ENCODE measurements at places on chromosomes 1 and 21.

DNA sequence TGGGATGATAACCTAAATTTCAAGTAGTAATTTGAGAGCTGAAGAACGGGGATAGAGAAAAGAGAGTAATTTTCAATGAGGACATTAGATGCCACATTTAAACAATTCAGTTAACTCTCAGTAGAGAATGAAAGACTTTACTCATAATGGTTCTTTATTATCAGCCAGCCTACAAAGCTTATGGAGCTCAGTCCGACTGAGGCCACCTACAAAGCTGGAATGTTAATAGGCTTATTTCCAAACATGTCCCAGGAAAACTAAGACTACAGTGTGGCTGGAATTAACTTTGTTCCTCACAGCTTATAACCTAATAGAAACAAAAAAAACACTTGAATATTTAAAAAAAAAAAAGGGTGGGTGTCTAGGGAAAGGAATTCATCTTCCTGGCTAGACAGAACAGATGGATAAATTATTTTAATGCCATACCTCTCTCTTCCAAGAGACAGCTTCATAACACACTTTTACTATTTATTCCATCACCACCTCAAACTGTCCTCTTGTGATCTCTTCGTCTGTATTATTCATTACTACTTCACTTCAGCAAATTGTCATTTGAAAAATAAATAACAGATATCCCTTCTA lies 9.8 kb downstream of the SLC19A2 start:
- no peak for DNase-seq

GRCh38 chr1:206039046-206039973 lies 13.7 kb upstream of the RHEX start:
- DNase-seq: no peak

- no peak for DNase-seq
Measured at GRCh38 chr1:20956272-20956671, 169.2 kb upstream of the HP1BP3 start.

DNA sequence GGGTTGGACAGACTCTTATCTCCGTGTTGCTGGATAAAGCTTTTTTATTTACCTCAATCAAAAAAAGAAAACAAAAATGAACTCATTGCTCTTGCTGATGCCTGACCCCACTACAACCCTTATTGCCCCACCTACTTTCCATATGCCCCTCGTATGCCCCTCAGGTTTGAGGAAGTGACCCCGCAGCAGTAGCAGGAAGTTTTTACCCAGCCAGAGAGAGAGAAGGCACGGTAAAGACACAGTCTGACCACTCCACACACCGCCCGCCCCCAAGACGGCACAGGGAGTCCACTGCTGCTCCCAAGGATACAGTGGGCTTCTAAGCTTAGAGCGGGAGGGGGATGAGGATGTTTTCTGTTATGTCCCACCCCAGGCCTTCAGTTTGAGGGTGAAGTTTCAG lies 9.8 kb downstream of the PLEKHO1 start:
- DNase-seq: no peak

DNA sequence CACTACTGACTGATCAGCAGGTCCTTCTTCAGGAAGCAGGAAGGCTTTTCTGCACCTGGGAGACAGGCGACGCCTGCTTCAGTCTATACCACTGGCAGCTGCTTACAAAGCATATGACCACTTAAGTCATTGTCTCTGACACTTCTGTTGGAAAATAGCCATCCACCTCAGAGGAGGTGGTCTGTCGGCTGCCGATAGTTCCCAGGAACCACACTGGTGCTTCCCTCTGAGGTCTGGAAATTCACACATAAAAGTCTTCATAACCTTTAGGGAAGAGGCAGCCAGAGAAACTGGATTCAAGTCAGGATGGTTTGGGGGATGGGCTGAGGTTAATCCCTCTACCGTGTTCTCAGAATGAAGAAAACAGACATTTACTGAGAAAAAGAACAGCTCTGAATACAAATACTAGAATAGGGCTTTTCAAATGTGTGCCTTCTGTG lies 15.6 kb upstream of the SRP9 start:
- no peak for DNase-seq

DNA sequence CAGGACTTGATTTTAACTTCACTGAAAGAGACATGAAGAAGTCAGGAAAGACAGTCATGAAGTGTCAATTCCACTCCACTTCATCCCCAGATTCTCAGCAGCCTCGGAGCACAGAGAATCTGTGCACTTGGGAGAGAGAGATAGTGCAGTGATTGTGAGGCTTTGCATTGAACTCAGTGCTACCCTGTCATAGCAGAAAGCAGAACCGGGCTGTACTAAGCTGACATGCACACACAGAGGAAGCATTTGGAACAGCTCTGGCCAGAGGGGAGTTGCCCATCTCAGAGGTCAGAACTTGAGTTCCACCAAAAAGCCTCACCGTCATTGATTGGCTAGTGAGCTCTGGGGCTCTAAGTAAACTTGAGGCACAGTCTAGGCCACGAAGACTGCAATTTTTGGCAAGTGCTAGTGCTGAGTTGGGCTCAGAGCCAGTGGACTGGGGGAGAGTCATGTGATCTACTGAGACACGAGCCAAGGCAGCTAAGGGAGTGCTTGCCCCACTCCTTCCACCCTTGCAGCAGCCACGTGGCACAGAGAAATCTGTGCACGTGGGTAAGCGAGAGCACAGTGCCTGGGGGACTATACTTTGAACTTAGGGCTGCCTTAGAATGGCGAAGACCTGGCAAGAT lies 810.2 kb upstream of the ADAMTS5 start:
- DNase-seq: no peak

DNA sequence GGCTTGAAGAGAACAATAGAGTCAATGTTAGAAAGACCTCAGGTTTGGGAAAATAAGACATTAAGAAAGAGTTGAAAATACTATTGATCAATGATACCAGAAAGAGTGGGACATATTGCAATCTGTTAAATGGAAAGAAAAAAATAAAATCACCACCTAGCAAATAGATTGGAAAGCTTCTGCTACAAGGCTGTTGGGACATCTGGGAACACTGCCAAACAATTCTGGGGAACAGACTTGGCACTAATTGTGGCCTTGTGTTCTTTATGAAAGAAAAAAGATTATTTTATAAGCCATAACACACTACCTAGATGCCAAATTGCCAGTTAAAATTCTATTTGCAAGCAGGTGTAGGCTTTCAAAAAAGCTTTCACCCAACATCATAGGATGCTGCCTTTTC lies 137.8 kb downstream of the TSEN15 start:
- DNase-seq: no peak

- DNase-seq: no peak
Measured at GRCh38 chr1:84037758-84038611, 39.1 kb upstream of the TTLL7 start.

- DNase-seq: no peak
Measured at GRCh38 chr1:15959827-15960446, 16.0 kb downstream of the ZBTB17 start.

- no peak for DNase-seq
Measured at GRCh38 chr1:118481126-118481525, 296.1 kb upstream of the SPAG17 start.

- DNase-seq: no peak
Measured at GRCh38 chr1:117695796-117696490, 90.1 kb downstream of the TENT5C start.

- no peak for DNase-seq
Measured at GRCh38 chr1:92030656-92031107, 897 bp downstream of the EPHX4 start.

DNA sequence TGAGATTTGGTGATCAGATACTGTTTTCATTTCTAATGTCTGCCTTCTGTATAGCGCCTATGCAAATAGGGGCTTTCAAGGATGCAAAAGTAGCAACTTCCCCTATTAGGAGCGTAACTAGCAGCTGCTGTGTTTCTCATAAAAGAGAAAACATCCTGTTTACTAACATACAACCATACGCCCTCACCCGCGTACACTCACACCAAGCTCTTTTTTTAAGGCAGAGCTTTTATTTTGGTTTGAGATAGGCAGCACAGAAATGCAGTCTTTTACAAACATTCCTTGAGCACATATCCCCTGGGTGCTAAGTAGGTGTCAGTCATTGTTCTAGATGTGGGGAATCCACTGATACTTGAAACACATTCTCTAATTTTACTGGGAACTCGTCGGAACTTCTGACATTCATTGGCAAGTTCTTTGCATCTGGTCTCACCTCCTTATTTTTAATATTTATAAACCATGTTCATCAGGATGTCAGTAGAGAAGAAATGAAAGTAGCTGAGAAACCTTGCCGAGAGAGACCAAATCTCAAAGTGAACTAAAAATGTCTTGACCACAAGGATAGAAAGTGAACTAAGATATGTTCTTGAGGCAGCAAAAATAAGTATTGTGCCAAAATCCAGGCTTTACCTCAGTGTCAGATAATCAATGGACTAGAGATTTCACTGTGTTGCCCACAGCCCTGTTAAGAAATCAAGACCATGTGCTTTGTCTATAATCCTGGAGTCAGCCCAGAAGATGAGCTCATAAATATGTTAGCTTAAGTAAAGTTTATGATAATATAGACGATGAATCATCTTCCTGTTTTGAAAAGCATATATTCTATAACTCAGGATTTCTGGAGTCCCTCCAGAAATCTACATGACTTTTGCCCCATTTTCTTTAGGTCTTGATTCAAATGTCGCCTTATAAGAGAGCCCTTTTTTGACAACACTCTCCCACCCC lies 350.9 kb downstream of the ST6GALNAC3 start:
- peak; percentile 36 for DNase-seq

DNA sequence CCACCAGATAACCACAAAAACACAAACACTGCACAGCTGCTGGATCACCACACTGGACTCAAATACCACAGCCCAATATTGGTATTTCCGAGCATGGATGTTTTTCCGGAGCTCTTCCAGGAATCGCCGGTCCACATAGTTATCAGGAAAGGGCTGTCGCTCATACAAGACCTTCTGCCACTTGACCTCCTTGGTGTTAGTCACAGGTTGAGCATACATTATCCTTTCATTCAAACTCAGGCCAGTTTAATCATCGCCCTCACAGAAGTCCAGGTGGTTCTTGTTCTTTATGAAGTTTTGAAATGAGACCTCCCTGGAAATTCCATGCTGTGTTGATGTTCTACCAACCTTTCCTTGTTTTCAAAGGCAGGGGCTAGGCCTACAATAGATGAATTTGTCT lies 1.5 kb downstream of the PIGC start:
- DNase-seq: no peak

GRCh38 chr1:87028576-87028975 lies 114.1 kb downstream of the HS2ST1 start:
- DNase-seq: peak; percentile 20

GRCh38 chr1:160776178-160776577 lies 19.8 kb upstream of the LY9 start:
- DNase-seq: no peak

- DNase-seq: no peak
Measured at GRCh38 chr1:106676021-106676420, 380.5 kb upstream of the PRMT6 start.

- no peak for DNase-seq
Measured at GRCh38 chr1:212452323-212453155, 19.8 kb downstream of the NENF start.

GRCh38 chr1:2303781-2304180 lies 75.7 kb downstream of the SKI start:
- DNase-seq: no peak

- DNase-seq: no peak
Measured at GRCh38 chr1:164664127-164664526, 105.1 kb downstream of the PBX1 start.
